ENCODE measurements at places on chromosomes 7 and 10. TPM values are rescaled to one million over a fixed set of nuclear protein-coding genes. Genes with fewer than 3 reads are reported as not detected.

GRCh38 chr7:156031679-156032478 lies 219.6 kb upstream of the SHH start:
- no peak for DNase-seq

VGF gene
- 0.04 TPM for polyA plus RNA-seq

DNA sequence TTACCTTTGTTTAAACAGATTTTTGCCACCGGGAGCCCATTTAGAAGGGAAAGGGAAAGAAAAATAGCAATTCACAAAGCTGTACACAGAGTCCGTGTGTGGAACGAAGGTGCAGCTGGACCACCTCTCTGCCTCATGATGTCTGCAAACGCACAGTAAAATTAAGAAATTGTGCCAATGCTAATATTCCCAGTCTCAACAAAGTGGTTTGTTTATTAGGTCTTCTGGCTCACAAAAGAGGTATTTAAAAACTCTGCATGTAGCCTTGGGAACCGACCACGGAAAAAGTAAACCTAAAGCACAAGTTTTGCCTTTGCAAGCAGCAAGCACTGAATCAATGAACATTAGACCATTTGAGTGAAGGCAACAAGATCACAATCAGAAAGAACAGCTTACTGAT lies 57.7 kb downstream of the CREB3L2 start:
- no peak for DNase-seq

DNA sequence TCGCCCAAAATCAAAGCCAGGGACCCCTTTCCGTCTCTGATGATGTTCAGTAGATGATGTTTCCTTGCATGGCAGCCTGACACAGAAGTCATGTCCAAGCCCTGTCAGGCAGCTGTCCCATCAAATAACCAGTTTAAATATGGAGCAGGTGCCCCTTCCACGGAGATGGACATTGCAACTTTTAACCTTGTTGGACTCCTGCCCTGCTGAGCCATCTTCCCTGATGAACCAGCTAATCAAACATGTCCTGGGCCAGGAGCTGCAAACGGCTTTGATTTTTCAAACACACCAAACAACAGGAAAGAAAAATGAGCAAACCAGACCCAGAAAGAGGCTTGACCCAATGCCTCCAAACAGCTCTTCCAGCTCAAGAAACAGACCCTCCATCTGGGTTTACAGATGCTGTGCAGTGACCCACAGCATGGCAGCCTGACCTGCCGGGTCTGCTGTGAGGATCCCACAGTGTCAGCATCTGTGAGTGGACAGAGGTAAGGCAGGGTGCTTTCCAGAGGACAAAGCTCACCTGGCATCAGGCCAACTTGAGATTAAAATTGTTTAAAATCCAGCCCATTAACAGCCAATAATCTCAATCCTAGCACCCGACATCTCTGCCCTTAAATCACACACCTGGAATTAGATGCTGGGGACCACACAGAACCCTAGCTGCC lies 372.6 kb downstream of the GRID1 start:
- DNase-seq, result no peak

- DNase-seq, result no peak
These were observed 117.6 kb downstream of the SNX13 start for GRCh38 chr7:17822547-17823173.

IDI2 gene
- polyA plus RNA-seq, result not detected
